ENCODE measurements at places on chromosomes 7 and 10. TPM values are rescaled to one million over a fixed set of nuclear protein-coding genes. Genes with fewer than 3 reads are reported as not detected.

- no peak for DNase-seq
These were observed 39.9 kb downstream of the CHN2 start for GRCh38 chr7:29234438-29234837.

- no peak for DNase-seq
These were observed 28.4 kb downstream of the ZNF33A start for GRCh38 chr10:38038932-38039245.

ASIC3 gene
- polyA plus RNA-seq, result 0.24 TPM

GRCh38 chr10:20962165-20962564 lies 65.1 kb upstream of the NEBL start:
- DNase-seq, result no peak

- DNase-seq, result no peak
These were observed at the start of gene NPTX2 for GRCh38 chr7:98617051-98617959. Gene NPTX2, plus strand, starts transcription at chr7:98617285. Its CDS starts 177 bp downstream, at chr7:98617462.

ELMO1 gene
- 0.17 TPM for polyA plus RNA-seq

DNA sequence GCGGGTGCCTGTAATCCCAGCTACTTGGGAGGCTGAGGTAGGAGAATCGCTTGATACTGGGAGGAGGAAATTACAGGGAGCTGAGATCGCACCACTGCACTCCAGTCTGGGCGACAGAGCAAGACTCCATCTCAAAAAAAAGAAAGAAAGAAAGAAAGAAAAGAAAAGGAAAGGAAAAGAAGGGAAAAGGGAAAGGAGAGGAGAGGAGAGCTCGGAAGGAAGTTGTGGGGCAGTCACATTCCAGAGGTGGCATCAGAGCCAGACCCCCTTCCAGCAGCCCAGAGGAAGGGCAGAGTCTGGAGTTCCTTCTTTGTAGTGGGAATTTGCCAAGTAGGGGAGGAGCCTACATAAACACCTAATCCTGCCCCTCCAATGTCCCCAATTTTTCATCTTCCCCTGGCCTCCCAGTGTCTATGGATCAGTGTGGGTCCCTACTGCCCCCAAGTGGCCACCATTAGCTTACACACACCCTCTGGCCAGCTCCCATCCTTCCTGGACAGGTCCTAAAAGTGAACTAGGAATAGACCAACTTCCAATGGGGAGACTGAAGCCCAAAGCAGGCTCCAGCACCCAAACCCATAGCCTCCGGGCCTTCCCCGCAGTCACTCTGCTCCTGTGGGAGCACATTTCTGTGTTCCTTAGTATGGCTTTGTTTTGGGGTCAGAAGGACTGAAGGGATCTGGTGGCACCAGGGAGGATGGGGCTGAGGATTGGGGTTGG lies 39.6 kb upstream of the HSPB1 start:
- peak; percentile 48 for DNase-seq

GRCh38 chr7:110386913-110387312 lies 704.0 kb upstream of the LRRN3 start:
- peak; percentile 76 for DNase-seq

DNA sequence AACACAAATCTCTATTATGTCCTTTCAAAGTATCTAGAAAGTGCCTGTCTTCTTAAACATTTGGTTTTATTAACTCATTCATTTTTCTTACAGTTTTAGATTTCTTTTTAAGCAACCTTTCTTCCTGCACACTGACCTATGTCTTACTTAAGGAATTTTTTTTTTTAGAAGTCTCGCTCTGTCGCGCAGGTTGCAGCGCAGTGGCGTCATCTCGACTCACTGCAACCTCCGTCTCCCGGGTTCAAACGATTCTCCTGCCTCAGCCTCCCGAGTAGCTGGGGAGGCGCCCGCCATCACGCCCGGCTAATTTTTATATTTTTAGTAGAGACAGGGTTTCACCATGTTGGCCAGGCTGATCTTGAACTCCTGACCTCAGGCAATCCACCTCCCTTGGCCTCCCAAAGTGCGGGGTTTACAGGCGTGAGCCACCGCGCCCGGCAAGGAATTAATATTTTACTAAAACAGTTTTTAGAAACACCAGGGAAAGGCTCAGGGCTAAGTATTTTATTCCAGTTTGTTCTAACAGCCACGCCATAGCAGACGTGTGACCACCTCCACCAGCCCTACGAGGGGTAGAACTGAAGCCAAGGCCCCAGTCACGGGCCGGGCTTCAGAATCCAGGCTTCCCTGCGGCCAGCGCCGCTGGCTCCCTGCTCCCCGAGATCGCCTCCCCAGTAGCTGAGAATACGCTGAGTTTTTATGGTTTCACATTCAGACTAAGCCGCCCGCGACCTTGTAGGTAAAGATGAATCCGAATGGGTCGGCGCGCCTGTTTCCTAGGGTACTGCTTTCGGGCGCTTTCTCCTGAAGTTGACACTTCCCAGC lies 941 bp upstream of the LUC7L2 start:
- DNase-seq, result no peak

DNA sequence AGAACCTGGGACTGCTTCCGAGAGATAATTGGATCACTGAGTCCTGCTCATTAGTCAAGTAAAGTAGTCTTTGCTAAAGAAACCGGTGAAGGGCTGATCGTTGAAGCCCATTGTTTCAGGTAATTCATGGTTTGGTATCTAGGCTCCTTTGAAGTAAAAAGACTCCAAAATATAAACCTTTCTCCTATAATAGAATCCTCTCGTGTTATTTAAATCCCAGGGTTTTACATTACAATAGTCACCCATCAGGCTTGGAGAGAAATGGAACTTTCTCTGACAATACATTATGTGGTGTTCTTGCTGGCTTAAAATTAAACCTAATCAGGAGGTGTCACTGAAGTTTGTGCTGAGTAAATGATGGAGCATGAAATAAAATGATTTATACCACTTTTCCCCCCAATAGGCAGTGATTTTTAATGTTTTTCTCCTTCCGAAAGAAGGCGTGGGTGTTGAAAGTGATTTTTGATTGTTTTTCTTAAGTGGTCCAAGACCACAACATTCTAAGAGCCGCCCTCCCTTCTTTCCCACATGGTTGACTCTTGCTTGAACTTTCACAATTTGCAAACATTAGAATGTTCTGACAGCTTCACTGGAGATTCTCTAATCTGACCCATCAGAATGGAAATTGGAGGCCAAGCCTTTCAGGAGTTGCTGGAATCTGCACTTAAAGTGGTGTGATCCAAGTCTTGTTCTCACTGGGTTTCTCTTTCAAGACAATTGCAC lies 44.2 kb downstream of the LRMDA start:
- DNase-seq, result no peak

DNA sequence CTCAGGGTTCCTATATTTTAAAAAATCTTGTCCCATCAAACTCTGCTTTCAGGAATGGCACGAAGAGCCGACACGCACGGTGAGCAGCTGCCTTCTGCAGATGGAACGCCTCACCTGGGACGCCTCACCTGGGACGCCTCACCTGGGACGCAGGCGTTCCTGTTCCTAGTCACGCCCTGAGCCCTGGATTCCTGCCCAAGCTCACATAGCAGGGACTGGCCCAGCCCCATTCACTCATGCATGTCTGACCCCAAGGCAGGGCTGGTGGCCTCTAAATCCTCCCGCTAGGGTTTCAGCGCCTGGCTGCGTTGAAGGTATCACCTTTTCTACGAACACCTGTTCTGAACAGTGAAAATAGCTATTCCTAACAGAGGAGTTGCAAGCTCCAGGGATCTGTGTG lies 49.8 kb downstream of the CARD11 start:
- DNase-seq, result peak; percentile 21

DNA sequence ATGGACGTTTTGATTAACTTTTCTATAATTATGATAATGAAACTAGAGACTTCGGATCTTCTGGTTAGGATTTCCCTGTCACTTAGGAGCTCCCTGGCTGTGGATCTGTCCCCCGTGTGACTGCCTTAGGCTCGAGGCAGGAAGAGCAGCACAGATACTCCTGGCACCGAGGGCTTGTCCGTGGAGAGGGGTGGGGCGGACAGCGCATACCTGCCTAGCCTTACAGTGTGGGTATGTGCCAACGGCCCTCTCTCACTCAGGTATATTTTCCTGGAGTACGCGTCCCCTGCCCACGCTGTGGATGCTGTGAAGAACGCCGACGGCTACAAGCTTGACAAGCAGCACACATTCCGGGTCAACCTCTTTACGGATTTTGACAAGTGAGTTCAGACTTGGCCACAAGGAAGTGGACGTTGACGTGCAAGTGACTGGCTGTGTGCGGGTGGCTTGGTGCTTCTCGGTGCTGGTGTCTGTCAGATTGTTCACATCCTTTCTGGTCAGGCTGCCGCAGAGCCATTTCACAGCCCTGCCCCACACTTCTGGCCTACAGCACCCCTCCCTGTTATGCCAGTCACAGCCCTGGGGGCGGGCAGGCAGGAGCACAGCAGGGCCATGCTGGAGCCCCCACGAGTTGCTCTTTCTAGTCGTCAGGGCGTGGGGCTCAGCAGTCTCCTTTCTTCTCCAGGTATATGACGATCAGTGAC lies 7.9 kb downstream of the EIF3B start:
- no peak for DNase-seq

LIPJ gene
- 0.08 TPM for polyA plus RNA-seq

DNA sequence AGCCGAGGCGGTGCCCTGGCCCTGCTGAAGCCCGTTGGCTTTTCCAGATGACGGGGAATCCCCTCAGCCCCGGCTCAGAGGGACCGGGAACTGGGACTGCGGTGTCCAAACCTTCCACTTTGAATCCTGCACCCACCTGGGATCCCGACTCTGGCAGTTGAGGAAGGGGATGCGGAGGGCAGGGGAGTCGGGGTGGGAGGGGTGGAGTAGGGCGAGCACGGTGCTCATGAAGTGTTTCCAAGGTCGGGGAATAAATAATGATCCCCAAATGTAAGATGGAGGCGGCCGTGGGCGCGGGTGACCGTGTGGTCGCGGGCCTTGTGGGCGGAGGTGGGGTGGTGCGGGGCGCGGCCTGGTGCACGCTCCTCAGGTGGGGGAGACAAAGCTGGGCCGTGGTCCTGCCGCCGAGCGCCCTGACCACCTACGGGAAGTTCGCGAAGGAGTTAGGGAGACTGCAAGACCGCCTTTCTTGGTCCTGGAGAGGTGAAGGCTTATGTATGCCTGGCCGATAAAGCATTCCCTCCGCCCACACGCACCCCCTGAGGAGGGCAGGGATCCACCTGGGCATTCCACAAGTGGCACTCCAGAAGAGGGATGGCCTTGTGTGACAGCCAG lies 1.4 kb downstream of the MTURN start:
- DNase-seq, result no peak

GRCh38 chr10:43273997-43274396 lies 7.1 kb upstream of the RASGEF1A start:
- no peak for DNase-seq

- DNase-seq, result no peak
These were observed 97.0 kb upstream of the RET start for GRCh38 chr10:42979721-42980467.

DNA sequence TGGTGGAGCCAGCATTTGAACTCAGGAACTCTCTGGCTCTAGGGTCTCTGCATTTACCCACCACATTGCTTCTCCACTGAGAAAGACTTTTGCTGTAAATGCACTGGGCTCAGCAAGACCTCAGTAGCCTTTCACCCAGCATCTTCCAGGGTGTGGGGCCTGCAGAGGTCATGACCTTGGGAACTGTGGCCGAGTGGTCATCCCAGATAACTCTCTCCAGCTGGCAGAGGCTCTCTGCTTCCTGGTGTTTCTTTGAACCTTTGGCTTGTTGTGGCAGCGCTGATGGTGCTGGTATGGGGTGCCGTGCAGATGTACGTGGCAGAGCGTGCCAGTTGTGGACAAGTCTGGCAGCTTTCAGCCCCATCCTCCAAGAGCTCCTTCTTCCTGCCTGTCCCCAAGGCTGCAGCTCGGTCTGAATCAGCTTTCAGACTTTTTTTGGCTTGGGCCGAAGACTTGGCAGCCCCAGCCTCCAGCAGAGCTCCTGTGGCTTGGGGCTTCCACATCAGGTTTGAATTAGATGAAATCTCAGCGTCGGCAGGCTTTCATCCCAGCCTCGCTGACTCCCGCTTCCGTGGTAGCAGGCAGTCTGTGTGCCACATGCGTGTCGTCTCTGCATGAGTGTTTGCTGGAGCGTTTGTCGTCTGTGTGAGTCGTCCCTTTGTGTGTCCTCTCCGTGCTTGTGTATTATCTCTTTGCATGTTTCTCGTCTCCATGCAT lies 21.5 kb downstream of the ADAMTS14 start:
- DNase-seq, result no peak

DNA sequence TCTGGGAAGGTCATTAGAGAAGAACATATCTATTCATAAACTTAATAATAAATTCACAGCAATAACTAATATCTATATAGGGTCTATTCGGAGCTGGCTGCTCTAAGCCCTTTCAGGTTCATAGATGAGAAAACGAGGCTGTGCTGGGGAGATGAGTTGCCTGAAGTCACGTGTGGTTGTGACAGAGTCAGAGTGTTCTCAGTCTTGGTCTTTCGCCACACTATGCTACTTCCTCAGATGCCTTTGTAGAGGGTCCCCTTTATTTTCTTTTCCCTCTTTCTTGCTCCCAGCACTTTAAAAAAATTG lies 43.7 kb upstream of the FAM180A start:
- no peak for DNase-seq

WIPF3 gene
- 0.04 TPM for polyA plus RNA-seq

DNA sequence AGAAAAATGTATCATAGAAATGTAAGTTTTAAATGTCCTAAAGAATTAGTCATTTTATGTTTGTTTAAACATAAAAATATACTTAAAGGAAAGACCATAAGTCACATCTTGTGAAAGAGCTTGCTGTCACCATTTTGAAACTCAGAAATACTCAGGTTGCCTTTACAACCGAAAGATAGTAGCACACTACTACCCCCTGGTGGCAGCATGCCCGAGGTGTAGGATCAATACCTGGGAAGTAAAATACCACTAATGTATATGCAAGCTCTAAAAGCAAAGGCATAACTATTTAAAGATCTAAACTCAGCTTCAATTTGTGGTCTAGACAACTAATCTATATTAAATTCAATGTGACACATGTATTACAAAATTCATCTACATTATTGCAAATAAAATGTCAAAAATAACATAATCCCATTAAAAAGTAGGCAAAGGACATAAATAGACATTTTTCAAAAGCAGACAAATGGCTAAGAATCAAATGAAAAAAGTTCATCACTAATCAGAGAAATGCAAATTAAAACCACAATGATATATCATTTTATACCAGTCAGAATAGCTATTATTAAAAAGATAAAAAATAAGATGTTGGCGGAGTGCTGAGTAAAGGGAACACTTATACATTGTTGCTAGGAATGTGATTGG lies 47.7 kb upstream of the FGL2 start:
- peak; percentile 36 for DNase-seq

DNA sequence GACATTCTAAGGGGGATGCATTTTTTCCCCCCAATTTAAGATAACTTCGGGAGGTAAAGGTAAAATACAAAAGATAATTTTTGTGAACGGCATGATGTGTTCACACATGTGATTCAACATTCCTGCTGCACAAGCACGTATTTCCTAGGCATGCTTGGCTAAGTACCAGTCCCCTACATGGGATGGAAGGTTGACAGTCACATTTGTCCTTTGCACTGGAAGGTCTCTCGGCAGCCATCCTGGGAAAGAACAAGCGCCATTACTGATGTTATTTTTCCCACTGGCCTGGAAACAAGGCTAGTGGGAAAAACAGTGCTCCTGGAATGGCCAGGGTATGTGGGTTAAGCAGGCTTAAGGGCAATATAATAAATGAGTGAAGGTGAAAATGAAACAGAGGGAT lies 276.2 kb upstream of the AOAH start:
- DNase-seq, result no peak

SYNPO2L gene
- not detected for polyA plus RNA-seq

GPER1 gene
- 0.21 TPM for polyA plus RNA-seq
